WTC11 (cell line): ENCODE measurements at places on chromosomes 11 and 22.

- H3K4me3 ChIP-seq = no peak overlapping the region
- DNase-seq = no peak
These were observed 416.3 kb downstream of the AASDHPPT start for GRCh38 chr11:106493751-106494150.

GRCh38 chr11:6844356-6844755, 1.1 kb upstream of the OR10A5 start:
- H3K4me3 ChIP-seq = no peak overlapping the region
- H3K27ac ChIP-seq = no peak overlapping the region
- peaks cover 3% of the 10 kb centered on the region; the same call in 1 of the 2 replicates for H3K36me3 ChIP-seq
- H3K4me1 ChIP-seq = peaks cover 24% of the 10 kb centered on the region
- DNase-seq = no peak

GRCh38 chr22:47007496-47007895, 245.0 kb downstream of the TBC1D22A start:
- H3K27ac ChIP-seq = no peak overlapping the region
- H3K4me1 ChIP-seq = peaks cover 3% of the 10 kb centered on the region
- H3K27me3 ChIP-seq = no peaks in the 10 kb centered on the region
- no peak for DNase-seq
- H3K36me3 ChIP-seq = no peaks in the 10 kb centered on the region

GRCh38 chr22:17955590-17956379, 68.6 kb downstream of the MICAL3 start:
- no peaks in the 10 kb centered on the region; the same call in 1 of the 2 replicates for H3K36me3 ChIP-seq
- no peak overlapping the region for H3K4me3 ChIP-seq
- no peaks in the 10 kb centered on the region for H3K27me3 ChIP-seq
- DNase-seq = no peak
- H3K4me1 ChIP-seq = peaks cover 10% of the 10 kb centered on the region

DNA sequence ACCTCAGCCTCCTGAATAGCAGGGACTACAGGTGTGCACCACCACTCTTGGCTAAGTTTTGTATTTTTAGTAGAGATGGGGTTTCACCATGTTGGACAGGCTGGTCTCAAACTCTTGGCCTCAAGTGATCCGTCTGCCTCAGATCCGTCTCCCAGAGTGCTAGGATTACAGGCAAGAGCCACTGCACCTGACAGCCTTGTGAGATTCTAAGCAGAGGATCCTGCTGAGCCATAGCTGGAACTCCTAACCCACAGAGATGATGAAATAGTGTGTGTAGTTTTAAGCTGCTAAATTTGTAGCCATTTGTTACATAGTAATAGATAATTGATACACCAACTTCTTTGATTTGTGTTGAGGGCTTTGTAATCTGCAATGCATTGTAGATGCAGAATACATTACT, 51.1 kb downstream of the CLMP start:
- H3K27me3 ChIP-seq = no peaks in the 10 kb centered on the region; the same call in 1 of the 2 replicates
- peaks cover 27% of the 10 kb centered on the region for H3K4me1 ChIP-seq
- H3K27ac ChIP-seq = no peak overlapping the region

GRCh38 chr11:44955015-44955738, 4.5 kb upstream of the TP53I11 start:
- H3K4me1 ChIP-seq = peaks cover 66% of the 10 kb centered on the region
- H3K27ac ChIP-seq = no peak overlapping the region
- H3K36me3 ChIP-seq = no peaks in the 10 kb centered on the region
- no peak overlapping the region for H3K4me3 ChIP-seq
- peaks cover 18% of the 10 kb centered on the region for H3K27me3 ChIP-seq
- DNase-seq = no peak

- DNase-seq = no peak
- 0 out of 2 replicates have a peak overlapping the region, but pooled peaks have one; percentile 33 for H3K27ac ChIP-seq
- H3K4me1 ChIP-seq = peaks cover 70% of the 10 kb centered on the region
- H3K36me3 ChIP-seq = no peaks in the 10 kb centered on the region
- H3K27me3 ChIP-seq = no peaks in the 10 kb centered on the region
- no peak overlapping the region for H3K4me3 ChIP-seq
These were observed 104.4 kb downstream of the MPPED2 start for GRCh38 chr11:30481796-30482195.

DNA sequence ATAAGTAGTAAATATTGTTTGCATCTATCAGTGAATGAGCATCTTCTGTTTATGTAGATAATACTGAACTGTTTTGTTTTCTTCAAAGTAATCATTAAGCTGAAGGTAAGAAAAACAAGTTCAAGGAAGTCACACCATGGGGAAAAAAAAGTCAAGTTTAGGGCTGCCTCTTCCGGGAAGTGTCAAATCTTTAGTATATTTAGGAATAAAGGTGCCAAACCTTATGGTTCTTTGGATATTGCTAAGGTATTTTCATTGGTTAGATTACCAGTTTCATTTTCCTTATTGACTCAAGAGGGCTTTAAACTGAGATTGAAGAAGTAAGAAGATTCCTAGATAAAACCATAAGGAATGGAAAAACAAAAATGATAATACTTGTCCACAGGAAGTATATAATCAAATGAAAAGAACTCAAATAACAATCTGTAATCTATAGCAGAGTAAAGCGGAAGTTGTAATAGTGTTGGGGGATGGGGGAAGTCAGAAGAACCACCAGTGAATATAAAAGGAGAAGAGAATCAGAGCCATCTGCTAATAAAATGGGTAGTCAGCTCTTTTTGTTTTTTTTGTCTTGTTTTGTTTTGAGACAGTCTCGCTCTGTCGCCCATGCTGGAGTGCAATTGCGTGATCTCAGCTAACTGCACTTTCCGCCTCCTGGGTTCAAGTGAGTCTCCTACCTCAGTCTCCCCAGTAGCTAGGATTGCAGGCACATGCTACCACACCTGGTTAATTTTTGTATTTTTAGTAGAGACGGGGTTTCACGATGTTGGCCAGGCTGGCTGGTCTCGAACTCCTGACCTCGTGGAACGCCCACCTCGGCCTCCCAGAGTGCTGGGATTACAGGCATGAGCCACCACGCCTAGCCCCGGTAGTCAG, 2.3 kb downstream of the ATM start:
- H3K4me3 ChIP-seq = no peak overlapping the region; the same call in 1 of the 2 replicates
- H3K27ac ChIP-seq = peak overlapping the region; percentile 80
- no peak for DNase-seq
- H3K27me3 ChIP-seq = no peaks in the 10 kb centered on the region
- peaks cover 15% of the 10 kb centered on the region for H3K4me1 ChIP-seq

DNA sequence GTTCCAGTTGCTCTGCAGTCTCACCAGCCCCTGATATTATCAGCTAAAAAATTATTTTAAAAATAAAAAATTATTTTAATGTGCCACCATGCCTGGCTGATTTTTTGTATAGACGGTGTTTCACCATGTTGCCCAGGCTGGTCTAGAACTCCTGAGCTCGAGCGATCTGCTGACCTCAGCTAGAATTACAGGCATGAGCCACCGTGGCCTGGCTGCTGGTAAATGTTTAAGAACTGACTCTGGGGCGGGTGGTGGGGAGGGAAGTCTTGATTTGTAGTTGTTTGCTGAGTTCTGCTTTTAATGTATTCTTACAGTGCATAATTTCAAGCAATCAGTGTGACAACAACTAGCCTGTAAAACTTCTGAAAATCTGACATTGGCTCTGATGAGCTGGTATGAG, 120.9 kb upstream of the PLET1 start:
- H3K36me3 ChIP-seq = no peaks in the 10 kb centered on the region
- no peaks in the 10 kb centered on the region; the same call in 1 of the 2 replicates for H3K27me3 ChIP-seq
- no peak overlapping the region for H3K27ac ChIP-seq
- H3K4me3 ChIP-seq = no peak overlapping the region

GRCh38 chr11:32259641-32260081, 168.8 kb downstream of the RCN1 start:
- peaks cover 24% of the 10 kb centered on the region for H3K4me1 ChIP-seq
- no peak overlapping the region for H3K4me3 ChIP-seq
- no peak overlapping the region for H3K27ac ChIP-seq
- no peaks in the 10 kb centered on the region for H3K27me3 ChIP-seq
- DNase-seq = no peak

GRCh38 chr11:130480186-130480585, 31.7 kb downstream of the ADAMTS15 start:
- no peak overlapping the region for H3K27ac ChIP-seq
- peaks cover 3% of the 10 kb centered on the region; the same call in 1 of the 2 replicates for H3K27me3 ChIP-seq
- no peak overlapping the region for H3K4me3 ChIP-seq
- DNase-seq = no peak
- H3K4me1 ChIP-seq = peaks cover 3% of the 10 kb centered on the region; the same call in 1 of the 2 replicates
- H3K36me3 ChIP-seq = peaks cover 2% of the 10 kb centered on the region; the same call in 1 of the 2 replicates

DNA sequence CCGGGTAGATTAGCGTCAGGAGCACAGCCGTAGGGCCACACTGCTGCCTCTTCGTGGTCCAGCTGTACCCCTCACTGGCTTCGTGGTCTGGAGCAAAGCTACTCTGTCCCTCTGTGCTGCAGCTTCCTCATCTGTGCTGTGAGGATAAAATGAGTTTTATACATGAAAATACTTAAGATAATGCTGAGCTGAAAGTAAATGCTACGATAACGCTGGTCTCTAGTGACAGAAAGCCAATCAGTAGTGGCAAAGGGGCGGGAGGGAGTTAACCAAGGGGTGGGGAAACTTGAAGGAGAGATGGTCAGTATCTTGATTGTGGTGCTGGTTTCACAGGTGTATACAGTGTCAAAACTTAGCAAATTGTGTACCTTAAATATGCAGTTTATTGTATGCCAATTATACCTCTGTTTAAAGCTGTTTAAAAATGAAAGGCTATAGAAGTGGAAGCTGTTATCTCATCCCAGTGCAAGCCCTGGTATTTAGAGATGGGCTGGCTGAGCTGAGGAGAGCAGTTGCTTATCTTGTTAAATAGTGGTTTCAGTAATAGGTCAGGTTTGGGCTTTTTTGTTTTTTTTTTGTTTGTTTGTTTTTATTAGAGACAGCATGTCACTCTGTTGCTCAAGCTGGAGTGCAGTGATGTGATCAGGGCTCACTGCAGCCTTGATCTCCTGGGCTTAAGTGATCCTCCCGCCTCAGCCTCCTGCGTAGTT, 36.7 kb downstream of the ACO2 start:
- H3K27me3 ChIP-seq = no peaks in the 10 kb centered on the region
- H3K4me1 ChIP-seq = no peaks in the 10 kb centered on the region
- H3K27ac ChIP-seq = no peak overlapping the region
- H3K4me3 ChIP-seq = no peak overlapping the region
- no peak for DNase-seq
- H3K36me3 ChIP-seq = peaks cover 28% of the 10 kb centered on the region; the same call in 1 of the 2 replicates

DNA sequence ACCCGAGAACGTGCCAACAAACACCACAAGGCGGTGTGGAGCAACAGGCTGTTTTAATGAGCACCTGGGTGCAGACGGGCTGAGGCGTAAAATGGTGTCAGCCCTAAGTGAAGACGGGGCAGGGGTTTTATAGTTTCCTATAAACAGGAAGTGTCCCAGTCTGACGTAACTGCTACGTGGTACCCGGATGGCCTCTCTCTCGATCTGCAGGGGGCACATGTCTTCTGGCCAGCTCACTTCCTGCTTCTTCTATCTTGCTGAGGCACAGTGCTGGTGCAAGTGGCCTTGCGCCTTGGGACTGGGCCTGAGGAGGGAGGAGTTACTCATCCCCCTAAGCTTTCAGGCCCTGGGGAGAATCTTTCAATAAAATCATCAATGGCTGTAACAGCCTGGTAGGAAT, 20.9 kb downstream of the OOSP3 start:
- H3K4me3 ChIP-seq = no peak overlapping the region
- H3K27me3 ChIP-seq = no peaks in the 10 kb centered on the region
- H3K36me3 ChIP-seq = no peaks in the 10 kb centered on the region
- no peak overlapping the region for H3K27ac ChIP-seq

GRCh38 chr11:60362241-60362640, 16.1 kb upstream of the MS4A7 start:
- no peak for DNase-seq
- H3K27ac ChIP-seq = no peak overlapping the region; the same call in 1 of the 2 replicates
- H3K4me1 ChIP-seq = peaks cover 47% of the 10 kb centered on the region
- H3K4me3 ChIP-seq = no peak overlapping the region
- peaks cover 4% of the 10 kb centered on the region; the same call in 1 of the 2 replicates for H3K27me3 ChIP-seq

DNA sequence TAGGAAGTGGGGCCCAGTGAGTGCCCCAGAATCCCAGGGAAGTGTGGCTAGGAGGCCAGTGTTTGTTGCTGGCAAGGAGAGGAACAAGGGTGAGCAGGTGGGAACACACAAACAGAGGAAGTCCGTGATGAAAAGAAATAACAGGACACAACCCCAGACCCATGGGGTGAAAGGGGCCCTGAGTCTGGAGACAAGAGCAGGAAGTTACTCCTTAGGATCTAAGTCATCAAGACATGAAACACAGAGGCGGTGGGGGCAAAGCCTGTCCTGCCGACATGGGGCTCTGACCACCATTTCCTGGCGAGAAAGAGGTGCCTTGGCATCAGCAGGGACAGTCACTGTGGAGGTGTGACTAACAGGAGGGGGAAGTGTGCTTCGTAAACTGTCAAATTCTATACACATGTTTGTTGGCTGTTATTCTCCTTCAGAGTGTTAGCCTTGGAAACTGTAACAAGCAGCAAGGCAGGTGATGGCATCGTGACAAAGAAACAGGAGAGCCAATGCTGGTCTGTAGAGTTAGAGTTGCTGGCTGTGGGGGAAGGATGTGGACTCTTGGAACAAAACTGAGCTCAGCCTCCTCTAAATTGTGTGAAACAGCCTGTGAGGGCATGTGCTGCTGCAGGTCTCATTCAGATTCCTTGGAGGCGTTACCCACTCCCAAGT, 21.7 kb downstream of the CHST1 start:
- H3K27ac ChIP-seq = no peak overlapping the region
- no peaks in the 10 kb centered on the region for H3K36me3 ChIP-seq
- H3K4me3 ChIP-seq = no peak overlapping the region
- peaks cover 13% of the 10 kb centered on the region for H3K4me1 ChIP-seq
- peaks cover 14% of the 10 kb centered on the region for H3K27me3 ChIP-seq

GRCh38 chr11:27357250-27357649, 5.8 kb downstream of the CCDC34 start:
- H3K4me3 ChIP-seq = no peak overlapping the region
- no peaks in the 10 kb centered on the region for H3K36me3 ChIP-seq
- H3K4me1 ChIP-seq = peaks cover 35% of the 10 kb centered on the region
- H3K27me3 ChIP-seq = no peaks in the 10 kb centered on the region
- no peak overlapping the region for H3K27ac ChIP-seq
- no peak for DNase-seq

DNA sequence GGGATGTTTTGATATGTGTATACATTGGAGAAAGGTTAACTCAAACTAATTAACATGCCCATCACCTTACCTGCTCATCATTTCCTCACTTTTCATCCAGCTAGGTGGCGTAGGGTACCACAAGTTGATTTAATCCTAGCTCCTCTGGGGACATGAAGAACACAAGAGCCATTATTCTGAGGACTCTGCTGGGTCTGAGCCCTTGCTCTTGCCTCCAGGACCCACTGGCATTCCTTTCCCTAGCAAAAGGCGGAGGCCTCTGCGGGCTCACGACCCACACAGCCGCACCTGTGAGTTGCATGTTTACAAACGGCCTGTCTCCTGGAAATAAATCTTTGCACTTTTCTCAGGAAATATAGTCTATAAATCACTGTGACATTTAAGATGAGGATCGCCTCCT, 871.9 kb downstream of the TBC1D22A start:
- H3K4me1 ChIP-seq = no peaks in the 10 kb centered on the region
- DNase-seq = no peak
- H3K36me3 ChIP-seq = peaks cover 18% of the 10 kb centered on the region
- no peak overlapping the region for H3K27ac ChIP-seq
- no peak overlapping the region for H3K4me3 ChIP-seq
- H3K27me3 ChIP-seq = no peaks in the 10 kb centered on the region
